Right hindlimb (tissue), 1 donor: ENCODE measurements at places on chromosomes 7 and 10.

GRCh38 chr7:96236198-96237039 lies 85.5 kb downstream of the SLC25A13 start:
- peak; percentile 76 for DNase-seq

- DNase-seq: no peak
Observed at GRCh38 chr7:65809259-65809981, 63.5 kb upstream of the VKORC1L1 start.

DNA sequence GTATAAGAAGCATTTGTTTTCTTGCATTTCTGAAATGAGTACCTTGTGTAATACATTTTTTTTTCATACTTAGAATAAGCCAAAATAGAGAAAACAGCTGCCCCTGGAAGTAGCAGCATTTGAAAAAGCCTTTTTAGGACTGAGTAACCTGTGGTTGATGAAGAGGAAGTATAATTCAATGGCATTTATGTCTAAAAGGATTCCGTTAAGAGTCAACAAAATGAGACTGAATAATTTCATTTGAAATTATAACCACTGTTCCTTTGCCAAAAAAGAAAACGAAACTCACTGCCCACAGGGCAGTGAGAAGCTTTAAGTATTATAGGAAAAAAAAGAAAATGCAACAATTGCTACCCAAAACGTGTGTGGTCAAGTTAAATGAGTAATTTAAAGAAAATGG lies 705.6 kb upstream of the PHF14 start:
- no peak for DNase-seq

GRCh38 chr7:157818701-157819454 lies 482.1 kb downstream of the DNAJB6 start:
- DNase-seq: no peak

DNA sequence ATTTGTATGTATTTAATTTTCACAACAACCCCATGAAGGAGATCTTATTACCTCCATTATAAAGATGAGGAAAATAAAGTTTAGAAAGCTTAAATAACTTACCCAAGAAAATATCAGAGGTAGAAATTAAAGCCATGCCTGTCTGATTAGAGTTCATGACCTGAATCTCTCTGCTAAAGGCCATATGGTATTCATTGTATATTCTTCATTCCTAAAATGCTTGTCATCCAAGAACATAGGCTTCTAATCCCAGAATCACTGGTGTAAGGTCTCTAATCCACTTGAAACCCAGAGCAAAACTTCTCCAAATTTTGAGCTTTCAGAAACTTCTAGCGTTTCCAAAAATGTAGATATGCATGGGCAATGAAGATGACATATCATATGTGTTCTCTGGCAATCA lies 72.3 kb upstream of the YAE1 start:
- no peak for DNase-seq

GRCh38 chr10:109853921-109854320 lies 69.4 kb downstream of the XPNPEP1 start:
- DNase-seq: no peak

DNA sequence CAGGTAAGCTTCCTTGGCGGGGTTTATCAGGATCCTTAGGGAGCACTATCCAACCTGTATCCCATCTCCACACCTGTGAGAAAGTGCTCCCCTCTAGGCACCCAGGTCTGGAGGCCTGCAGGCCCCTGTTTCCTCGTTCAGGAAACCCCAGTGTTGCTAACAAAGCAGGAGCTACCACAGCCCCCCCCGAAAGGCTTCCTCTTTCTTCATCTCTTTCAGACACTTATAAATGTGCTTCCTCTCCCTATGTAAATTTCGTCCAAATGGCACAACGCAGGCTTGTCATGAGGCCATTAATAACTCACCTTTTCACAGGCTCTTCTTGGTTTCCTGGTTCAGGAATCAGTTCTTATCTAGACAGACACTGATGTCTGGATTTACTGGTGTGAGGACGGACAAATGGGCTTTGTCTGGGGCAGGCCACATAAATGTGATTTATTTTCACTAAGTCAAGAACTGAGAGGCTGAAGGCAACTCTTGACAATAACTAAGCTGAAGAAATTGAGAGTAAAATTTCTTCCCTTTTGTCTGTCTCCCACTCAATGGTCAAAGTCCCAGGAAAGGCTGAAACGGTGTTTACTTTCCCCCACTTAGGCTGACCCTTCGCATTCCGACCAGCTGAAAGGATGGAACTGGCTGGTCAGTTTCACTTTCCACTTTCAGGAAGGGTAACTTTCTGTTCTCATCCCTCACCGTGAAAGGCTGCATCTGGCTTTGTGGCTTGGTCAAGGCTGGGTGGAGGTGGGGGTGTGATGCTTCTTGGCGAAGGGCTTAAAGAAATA lies 46.8 kb downstream of the PIK3AP1 start:
- DNase-seq: no peak

DNA sequence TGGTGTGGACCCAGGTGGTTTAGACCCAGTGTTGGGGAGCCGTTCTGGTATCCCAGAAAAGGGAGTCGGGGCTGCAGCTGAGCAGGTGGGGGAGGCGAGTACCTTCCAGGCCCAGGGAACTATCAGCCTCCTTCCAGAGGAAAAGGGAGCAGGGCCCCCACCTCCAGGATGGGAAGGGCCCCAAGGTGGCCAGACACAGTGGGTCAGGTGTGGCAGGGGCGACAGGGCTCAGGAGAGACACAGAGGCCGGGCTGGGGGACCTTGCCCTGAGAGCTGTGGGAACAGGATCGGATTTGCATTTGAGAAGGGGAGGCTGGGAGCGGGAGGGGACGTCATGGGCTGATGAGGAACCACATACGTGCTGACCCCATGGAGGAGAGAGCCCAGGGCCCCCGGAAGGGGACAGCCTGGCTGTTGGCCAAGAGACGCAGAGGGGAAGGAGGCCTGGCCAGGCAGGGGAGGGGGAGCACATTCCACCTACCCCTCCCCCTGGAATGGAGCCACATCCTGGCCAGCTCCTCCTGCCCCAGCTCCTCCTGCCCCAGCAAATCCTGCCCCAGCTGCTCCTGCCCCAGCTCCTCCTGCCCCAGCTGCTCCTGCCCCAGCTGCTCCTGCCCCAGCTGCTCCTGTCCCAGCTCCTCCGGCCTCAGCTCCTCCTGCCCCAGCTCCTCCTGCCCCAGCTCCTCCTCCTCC lies 9.7 kb upstream of the TTYH3 start:
- peak; percentile 91 for DNase-seq

DNA sequence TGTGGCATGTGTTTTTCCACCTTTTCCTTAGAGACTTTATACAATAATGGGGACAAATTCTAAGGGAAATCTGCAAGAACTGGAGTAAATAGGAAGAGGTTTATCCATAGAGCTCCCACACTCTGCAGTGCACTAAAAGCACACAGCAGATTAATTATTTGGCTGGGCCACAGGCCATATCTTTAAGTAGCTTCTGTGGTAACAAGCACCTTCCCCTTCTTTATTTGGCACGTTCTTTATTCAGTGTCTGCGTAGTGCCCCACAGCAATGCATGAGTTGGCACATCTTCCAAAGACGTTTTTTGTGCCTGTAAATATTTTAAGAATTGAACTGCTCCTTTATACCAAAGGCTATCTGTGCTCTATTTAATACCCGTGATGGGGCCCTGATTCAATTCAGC lies 104.9 kb upstream of the MBL2 start:
- no peak for DNase-seq

DNA sequence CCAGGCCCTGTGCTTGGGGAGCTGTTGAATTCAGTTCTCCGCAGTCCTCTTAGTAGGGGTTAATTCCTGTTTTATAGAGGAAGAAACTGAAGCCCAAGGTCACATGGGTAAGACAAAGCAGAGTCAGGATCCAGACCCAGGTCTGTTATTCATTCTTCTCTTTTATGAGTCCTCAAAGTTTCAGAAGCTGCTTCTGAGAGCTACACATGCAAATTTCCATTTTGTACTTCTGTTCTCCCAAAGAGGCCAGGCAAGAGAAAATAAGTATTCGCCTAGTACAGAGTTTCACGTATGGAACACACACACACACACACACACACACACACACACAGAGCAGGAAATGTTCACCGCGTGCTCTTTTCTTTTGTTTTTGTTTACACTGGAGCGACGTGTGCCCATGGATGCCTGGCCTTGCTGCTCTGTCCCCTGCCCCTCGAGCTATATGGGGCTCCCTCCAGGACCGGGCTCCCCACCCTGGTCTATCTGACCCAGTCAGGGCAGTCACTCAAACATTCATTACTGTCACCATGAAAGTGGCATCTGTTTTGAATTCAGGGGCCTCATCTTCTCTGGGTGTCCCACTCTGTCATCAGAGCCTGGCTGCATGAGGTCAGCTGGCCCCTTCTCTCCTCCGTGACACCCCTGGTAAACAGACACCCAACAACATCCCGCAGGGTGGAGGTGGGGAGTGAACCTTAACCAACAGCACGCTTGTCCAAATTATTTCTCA lies 84.4 kb downstream of the TNS3 start:
- peak; percentile 41 for DNase-seq

- no peak for DNase-seq
Observed at GRCh38 chr7:97081521-97082300, 35.8 kb upstream of the SDHAF3 start.

DNA sequence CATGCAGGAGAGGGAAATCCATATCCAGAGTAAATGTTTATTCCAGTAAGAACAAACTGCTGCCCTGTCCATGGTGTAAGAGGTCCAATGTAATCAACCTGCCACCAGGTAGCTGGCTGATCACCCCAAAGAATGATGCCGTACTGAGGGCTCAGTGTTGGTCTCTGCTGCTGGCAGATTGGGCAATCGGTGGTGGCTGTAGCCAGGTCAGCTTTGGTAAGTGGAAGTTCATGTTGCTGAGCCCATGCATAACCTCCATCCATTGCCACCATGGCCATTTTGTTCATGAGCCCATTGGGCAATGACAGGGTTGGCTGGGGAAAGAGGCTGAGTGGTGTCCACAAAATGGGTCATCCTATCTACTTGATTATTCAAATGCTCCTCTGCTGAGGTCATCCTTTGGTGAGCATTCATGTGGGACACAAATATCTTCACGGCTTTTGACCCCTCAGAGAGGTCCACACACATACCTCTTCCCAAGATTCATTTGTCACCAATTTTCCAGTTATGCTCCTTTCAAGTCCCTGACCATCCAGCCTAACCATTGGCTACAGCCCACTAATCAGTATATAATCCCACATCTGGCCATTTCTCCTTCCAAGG lies 23.3 kb upstream of the PAPSS2 start:
- DNase-seq: no peak

DNA sequence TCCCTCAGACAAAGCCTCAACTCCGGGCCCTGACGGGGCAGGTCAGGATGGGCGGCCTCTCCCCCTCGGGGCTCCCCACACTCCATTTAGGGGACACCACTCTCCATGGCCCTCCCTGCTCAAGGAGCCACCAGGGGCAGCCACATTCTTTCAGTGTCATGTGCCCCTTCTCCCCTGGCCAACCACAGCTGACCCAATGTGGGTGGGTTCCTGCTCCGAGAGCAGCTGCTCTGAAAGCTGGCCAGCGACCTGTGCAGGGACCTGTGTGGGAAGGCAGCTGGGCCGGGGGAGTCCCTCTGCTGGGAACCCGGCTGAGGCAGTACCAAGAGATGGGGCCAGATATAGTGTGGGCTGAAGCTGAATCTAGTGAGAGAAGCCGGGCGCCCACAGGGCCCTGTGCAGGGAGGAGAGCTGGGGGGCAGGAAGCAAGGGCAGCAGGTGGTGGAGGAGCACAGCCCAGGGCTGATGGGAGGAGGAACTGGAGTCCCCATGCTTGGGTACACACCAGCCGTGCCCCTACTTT lies 40.6 kb upstream of the NPFFR1 start:
- DNase-seq: peak; percentile 79

- DNase-seq: no peak
Observed at GRCh38 chr7:120131096-120131839, 141.7 kb upstream of the KCND2 start.

DNA sequence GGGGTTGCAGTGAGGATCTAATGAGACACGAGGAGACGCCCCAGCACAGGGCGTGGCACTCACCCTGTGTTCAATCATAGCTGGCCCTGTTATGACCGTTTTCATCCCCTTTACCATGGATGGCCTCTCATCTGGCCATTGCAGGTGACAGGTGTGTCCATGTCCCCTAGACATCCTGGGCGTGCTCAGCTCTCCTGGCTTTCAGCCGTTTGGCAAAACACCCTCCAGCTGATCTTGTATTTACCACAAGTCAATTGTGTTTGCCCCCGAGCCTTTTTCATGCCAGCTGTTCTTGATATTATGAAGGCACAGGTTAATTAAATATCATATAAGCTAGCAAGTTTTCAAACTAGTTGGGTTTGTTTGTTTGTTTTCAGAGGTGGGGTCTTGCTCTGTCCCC lies 97.1 kb downstream of the CHST15 start:
- DNase-seq: no peak

GRCh38 chr7:158123214-158123613 lies 464.4 kb downstream of the PTPRN2 start:
- DNase-seq: no peak

- no peak for DNase-seq
Observed at GRCh38 chr7:27519793-27520469, 142.8 kb downstream of the HIBADH start.

DNA sequence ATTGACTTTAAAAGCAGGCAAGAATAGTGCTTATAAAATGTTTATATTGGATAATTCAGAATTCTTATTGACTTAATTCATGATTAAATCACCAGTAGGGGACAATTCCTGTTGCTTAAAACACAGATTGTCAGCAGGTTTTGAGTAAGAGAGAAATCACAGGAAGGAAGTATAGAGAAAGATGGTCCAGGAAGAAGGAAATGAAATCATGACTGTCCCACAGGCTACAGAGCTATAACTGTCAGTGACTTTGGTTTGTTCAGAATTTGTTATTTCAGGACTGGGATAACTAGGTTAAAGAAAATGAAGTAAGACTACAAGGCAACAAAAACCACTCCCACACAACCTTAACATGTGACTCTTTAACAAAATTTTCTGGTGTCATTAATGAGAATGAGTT lies 6.8 kb downstream of the GNGT1 start:
- DNase-seq: no peak

DNA sequence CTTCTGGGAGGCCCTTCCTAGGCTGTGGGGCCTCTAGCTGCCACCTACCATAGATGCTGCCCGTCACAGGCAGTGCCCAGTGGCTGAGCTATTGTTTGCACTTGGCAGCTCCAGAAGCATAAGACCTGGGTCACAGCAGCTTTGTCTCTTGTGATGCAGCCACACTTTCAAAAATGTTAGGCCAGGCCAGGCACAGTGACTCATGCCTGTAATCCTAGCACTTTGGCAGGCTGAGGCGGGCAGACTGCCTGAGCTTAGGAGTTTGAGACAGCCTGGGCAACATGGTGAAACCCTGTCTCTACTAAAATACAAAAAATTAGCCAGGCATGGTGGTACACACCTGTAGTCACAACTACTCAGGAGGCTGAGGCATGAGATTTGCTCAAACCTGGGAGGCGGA lies 9.5 kb upstream of the KAZALD1 start:
- no peak for DNase-seq

DNA sequence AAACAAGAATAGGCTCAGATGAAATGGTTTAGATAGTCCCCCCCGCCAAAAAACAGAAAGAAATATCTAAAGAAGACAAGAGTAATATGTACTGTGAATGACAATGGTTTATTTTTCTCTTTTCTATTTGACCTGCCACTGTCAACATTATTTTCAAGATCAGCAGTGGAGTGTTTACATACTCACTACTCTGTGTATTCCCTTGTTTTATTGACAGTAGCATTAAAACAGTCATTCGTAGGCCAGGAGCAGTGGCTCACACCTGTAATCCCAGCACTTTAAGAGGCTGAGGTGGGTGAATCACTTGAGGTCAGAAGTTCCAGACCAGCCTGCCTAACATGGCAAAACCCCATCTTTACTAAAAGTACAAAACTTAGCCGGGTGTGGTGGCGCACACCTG lies 245.3 kb upstream of the SLC26A5 start:
- no peak for DNase-seq
